ENCODE measurements at places on chromosomes 4 and X.
A peak's percentile ranks its signal among the peaks of the same experiment; 100 is the strongest.

DNA sequence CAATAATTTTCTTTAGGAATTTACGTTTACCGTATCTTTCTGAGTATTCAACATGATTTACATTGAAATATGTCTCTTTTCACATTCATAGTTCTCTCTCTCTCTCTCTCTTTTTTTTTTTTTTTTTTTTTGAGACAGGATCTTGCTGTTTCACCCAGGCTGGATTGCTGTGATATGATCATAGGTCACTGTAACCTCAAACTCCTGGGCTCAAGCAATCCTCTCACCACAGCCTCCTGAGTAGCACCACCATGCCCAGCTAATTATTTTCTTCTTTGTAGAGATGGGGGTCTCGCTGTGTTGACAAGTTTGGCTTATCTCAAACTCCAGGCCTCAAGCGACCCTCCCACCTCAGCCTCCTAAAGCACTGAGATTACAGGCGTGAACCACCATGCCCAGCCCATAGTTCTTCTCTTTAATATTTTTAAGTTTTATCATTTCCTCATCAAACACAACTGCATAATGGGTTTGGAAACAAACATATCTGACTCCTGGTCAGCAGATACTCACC lies 9.8 kb downstream of the SRP72 start:
- no peak for DNase-seq

- DNase-seq, result no peak
These were observed 130.8 kb upstream of the IL1RAPL2 start for GRCh38 chrX:104435249-104435648.

GRCh38 chr4:48275247-48275646 lies 5.6 kb upstream of the TEC start:
- DNase-seq, result peak; percentile 43

DNA sequence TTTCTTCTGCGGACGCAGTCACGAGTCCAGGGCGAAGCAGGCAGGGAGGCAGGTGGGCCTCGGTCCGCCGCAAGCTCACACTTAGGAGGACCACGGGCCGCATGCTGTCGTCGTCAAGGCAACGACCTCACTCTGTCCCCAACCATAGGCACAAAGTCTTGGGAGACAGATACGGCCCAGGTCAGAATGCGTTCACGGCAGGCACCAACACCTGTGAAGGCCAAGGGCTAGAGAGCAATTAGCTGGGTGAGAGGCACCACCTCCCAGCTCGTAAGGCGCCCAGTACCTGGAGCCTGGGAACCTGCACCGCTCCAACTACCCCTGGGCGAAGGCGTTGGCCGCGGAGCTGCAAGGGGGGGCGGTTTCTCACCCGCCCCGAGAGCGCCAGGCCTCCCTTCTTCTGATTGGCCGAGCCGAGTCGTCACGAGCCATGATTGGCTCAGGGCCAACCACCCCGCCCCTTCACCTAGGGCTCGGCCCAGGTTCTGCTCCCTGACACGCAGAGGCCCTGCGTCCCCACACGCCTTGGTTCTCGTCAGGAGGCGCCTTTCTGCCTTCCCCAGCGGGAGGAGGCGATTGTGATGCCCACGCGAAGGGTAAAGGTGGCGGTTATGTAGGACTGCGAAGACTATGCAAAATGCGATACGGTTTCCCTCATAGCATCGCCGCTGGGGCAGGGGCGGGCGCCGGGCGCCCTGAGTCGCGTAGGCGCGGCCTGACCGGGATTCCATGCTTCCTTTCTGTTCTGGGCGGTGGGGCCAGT lies at the start of gene CDKL2:
CDKL2 (minus strand) TSS at position 355 of the 763 bp plus-strand sequence. CDS start 4,540 bp downstream, outside the sequence.
- DNase-seq, result peak; percentile 94

- DNase-seq, result no peak
These were observed 14.5 kb upstream of the ABCG2 start for GRCh38 chr4:88172987-88173386.

DNA sequence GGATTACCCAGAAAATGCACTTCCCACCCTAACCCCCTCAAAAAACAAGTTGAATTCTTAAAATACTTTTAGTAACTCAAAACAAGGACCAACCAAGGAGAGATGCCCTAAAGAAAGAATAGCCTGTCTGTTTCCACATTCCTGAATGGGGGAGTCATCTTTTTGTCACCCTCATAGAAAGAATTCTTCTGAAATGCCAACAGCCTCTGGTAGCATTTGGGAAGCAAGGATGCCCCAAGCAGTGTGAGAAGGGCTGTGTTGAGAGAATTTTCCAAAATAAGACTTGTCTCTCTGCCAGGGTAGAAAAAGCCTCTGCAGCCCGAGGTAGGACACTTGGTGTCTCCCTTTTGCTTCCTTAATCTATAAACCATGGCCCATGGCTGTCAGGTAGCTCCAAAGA lies 173.1 kb upstream of the VCX3A start:
- DNase-seq, result peak; percentile 24

- no peak for DNase-seq
These were observed 59.9 kb downstream of the CHIC2 start for GRCh38 chr4:54004463-54004862.

DNA sequence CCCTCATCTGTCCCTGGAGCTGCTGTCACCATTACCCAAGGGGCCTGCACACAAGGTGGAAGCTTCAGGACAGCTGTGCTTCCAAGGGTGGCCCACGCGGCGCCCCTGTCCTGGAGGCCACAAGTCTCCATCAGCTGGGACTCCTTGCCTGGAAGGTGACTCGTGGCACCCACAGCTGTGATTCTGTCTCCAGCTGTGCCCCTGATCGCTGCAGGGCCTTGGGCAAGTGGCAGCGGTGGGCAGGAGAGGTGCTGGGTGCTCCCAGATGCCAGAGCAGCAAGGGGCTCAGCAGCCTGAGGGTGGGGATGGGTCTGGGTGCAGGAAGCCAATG lies 9.0 kb upstream of the DUSP9 start:
- DNase-seq, result no peak

DNA sequence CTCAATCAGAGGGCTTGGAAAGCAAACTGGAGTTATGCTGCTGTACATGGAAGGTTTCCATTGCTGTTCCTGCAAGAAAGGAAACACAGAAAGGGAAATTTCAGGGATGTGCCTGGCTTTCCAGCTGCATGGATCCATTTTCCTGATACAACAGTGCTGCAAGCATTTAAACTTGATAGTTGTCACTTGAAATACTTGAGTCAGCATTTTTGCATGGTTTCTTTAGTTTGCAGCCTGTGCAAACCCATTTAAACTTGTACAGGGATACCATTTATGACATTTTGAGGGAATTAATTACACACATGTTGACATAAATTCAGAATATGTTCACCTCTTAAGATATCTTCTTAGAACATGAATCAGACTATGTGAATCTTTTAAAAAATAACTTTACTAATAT lies 131.1 kb upstream of the RASGEF1B start:
- no peak for DNase-seq

DNA sequence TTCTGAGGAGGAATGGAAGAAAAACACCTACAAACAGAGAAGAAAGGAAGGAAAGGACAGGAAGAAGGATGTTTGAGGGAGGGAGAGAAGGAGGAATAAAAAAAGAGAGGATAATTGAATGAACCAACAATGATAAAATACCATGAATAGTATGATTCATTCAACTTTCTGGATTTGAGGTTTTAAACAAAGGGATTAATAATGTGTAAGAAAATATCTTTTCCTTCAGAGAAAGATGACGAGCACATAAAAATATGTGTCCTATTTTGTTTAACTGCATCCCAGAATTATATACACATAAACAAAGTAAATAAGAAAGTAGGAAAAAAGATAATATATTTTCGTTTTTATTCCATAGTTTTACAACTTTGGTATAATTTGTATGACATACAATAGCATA lies 1380.4 kb downstream of the STIM2 start:
- no peak for DNase-seq

- DNase-seq, result peak; percentile 65
These were observed 24.9 kb downstream of the LHFPL1 start for GRCh38 chrX:112654871-112655270.

GRCh38 chr4:79338148-79338547 lies 12.3 kb upstream of the NAA11 start:
- no peak for DNase-seq

DNA sequence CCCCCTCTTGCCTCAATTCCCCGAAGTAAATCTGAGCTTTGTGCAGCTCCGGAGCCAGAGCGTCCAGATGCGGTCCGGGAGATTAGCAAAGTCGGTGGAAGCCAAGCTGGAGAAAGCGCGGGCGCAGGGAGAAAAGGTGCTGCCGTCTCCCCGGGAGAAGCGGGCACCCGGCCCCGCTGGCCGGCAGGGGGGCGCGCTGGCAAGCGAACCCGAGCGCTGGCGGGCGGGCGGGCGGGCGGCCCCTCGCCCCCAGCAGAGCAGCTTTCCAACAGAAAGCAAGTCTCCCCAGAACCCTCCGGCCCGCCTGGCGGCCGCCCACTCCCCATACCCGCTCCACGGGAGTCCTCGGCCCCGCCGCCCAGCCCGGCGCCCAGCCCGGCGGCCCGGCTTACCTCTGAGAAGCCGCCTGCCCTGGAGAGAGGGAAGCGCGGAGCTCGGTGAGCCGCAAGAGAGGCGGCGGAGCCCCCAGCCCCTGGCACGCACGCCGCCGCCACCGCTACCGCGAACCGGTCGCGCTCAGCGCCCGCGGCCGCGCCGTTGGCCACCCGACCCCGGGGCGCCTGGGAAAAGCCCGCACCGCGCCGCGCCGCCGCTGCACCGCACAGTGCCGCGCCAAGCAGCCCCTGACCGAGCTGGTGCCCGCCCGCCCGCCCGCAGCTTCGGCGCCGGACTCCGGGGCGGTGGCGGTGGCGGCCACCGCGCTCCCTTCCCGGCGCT lies 529 bp upstream of the CITED1 start:
- DNase-seq, result no peak

DNA sequence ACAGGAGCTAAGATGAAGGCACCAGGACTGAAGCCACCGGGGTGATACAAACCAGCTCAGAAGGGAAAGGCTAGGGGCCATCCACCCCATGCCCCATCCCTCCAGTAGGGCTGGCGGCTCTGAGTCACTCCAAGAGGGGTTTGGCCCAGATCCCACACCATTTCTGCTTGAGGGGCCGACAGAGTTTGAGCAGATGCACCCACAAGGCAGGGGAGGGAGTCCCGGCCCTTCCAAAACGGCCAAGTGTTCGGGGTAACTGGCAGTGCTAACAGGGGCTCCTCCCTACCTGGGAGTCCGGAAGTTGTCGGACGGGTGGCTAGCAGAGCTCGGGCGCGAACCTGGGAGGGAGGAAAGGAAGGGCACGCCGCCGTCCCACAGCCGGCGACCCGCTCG lies 412 bp downstream of the SLC10A3 start:
- peak; percentile 53 for DNase-seq

DNA sequence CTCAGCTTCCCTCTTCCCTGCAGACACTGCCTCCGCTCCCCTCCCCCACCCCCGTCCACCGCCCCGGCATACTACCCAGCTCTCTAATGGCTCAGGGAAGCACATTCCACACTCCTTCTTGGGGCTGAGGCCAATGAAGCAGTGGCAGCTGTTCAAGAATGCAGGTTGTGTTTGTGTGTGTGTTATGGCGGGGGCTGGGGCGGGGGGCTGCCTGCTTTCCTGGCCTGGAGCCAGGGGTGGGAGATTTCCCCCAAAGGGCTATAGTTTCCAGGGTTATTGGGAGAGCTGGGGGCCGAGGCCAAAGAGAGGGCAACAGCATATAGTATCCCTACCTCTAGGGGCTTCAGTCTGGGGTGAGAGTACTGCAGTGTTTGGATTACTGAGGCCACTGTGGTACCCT lies 149.4 kb downstream of the EFNB1 start:
- DNase-seq, result peak; percentile 19

GRCh38 chr4:114132830-114133229 lies 153.4 kb upstream of the ARSJ start:
- DNase-seq, result peak; percentile 5

- no peak for DNase-seq
These were observed 59.6 kb upstream of the IRF2 start for GRCh38 chr4:184533908-184534307.

GRCh38 chr4:41385481-41385880 lies 128.8 kb downstream of the UCHL1 start:
- DNase-seq, result no peak

DNA sequence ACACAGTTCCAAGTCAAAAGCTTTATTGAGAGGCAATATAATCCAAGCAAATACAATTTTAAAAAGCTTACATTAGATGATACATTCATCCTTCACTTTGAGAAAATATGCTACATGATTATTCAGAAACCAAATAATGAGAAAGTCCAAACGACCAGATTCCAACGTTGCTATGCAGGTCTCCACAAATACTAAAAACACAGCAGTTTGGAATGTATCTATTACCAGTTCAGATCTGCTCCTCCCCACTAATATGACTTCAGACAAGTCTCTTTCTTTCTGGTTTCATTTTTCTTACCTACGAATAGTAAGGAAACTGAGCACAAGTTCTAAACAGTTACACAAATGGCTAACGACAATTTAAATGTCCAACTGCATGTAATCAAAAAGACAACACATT lies 9.5 kb downstream of the NAF1 start:
- peak; percentile 9 for DNase-seq

DNA sequence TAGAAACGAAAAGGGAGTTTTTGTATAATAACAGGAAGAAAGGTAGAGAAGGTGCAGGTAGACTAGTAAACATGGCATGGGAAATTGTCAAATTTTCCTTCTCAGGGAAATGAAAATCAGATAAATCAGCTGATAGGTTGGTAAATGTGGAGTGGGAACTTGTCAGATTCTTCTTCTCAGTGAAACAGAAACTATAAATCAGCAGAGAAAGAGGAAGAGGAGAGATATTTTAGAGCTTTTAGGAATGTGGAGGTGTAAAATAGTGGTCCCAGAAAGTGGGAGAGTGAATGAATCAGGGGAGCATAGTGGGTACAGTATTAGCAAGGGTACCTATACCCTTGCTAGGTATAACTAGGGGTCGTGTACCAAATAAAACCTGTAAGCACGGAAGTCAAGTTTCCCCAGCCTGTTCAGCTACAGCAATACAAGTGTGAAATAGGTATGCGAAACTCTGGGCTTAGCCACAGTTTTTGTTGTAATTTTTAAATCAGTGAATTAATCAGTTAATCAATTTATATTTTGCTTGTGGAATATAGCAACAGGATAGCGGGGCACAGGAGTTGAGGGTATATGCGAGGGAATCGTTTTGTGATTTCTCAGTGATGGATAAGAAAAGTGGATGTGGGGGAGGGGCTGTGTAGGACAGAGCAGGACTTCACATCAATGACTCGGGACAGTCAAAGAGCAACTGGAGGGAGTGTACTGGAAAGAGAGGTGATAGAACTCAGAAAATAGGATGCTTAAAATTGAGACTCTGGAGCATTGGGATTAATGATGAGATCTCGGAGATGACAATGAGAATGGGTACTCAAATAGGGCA lies 561.5 kb downstream of the INPP4B start:
- DNase-seq, result no peak

DNA sequence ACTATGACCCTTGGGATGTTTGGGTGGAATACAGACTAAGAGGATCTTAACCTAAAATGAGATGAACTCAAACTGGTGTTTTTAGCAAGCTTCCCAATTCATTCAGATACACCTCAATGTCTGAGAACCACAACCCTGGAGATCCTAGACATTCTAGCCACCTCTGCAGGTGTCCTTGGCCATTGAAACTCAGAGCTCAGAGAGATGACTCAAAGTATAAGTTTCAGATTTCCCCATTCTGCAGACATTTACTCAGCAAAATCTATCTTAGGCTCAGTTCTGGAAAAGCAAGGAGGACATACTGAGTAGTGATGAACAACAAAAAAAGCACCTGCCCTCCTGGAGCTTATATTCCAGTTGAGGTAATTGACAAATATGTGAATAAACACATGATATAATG lies 47.8 kb downstream of the COMMD8 start:
- no peak for DNase-seq

All from kidney tubule cell (primary cell).